ENCODE measurements at places on chromosomes 6 and 20. TPM values are rescaled to one million over a fixed set of nuclear protein-coding genes. Genes with fewer than 3 reads are reported as not detected.

- DNase-seq: no peak
These were observed 91.1 kb upstream of the BTN3A2 start for GRCh38 chr6:26273673-26274588.

TRIM15 gene
- 0.12 TPM for total RNA-seq

ARMH2 gene
- not detected for total RNA-seq

DNA sequence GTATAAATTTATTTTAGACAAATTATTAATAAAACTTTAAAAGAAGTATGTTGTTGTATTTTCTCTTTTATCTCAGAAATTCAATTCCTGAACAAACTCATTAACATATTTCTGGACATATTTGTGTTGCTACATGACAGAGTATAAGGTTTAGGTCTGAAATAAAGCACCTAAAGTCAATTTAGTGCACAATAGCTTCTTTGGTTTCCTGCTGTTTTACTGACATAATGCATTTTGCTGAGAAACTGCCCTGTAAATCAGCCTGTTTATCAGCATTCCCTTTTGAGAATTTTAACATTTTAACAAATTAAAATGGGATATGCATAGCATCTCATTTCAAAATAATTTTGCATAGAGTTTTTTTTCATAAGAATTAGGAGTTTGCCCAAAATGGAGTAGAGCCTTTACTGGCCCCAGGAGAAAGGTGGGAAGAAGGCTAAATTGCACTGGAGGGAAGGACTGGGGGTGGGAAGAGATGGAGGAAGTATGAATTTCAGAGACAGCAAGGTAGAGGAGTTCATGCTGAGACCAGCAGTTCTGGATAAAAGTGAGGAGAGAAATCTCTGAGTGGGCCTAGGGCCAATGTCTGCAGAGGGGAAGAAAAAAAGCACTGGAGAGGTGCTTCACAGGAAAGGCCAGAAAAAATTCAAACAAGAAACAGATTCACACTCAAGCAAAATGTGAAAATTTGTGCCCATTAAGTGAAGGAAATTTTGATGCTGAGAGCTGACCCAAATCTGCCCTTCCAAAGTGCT, 324.2 kb upstream of the HSF2 start:
- DNase-seq: no peak

DNA sequence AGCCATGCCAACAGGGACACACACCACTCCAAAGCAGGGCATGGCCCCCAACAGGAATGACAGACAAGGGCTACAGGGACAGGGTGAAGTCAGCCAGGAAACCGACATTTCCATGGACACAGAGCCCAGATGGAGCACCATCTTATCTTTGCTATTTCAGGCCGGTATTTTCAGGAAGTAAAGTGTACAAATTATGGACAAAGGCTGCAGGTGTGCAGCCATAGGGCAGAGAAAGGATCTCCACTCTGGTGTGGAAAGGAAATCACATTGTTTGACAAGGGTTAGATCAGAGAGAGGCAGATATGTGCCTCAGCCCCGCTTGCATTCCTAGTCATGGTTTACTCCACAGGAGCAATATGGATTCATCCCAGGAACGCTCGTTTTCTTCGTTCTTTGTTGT, 81.7 kb upstream of the SLC22A23 start:
- DNase-seq: no peak

DNA sequence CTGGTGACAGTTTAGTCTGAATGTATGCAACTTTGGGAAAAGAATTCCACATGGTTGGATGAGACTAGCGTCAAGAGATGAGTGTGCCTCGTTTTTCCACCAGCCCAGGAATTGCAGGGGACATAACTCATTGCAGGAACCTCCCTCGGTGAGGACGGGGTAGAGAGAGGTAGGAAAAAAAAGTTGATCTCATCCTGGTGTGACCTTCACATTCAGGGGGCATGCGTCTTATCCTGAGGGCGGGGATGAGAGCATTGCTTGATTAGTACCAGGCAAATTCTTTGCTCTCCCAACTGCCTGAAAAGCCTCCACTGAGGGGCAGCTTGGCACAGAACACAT, 11.8 kb downstream of the TLDC2 start:
- DNase-seq: no peak

GRCh38 chr6:169212436-169212835, 41.2 kb downstream of the THBS2 start:
- DNase-seq: no peak

DNA sequence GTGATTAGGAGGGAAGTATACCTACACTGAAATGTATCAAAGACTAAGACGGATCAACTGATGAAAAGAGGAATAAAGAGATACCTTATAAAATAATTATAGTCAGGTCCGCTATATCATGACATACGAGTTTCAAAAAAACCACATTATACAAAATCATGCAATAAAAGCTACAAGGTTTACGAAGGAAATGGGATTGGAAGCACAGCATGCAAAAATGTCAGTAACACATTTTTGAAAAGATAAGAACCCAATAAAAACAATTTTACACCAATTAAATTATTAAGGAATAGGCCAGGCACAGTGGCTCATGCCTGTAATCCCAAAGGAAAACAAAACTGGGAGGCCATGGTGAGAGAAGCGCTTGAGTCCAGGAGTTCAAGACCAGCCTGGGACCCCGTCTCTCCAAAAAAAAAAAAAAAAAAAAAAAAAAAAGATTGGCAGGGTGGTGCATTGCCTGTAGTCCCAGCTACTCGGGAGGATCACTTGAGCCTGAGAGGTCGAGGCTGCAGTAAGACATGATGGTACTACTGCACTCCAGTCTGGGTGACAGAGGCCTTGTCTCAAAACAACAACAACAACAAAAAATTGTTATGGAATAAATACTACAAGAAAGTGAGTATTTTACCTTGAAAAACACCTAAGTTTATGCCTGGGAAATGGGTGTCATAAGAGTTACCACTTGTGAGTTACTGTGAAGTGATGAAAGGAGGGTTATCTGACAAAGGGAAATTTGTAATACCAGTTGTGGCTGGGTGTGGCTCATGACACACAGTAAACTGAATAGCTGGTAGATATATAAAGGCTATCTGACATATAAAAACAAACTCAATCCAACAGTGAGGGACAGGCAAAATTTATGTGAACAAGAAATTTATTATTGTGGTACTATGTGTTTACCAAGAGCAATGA, 45.2 kb downstream of the RANBP9 start:
- DNase-seq: no peak

- no peak for DNase-seq
These were observed 54.7 kb downstream of the NDUFAF5 start for GRCh38 chr20:13839421-13840092.

DNA sequence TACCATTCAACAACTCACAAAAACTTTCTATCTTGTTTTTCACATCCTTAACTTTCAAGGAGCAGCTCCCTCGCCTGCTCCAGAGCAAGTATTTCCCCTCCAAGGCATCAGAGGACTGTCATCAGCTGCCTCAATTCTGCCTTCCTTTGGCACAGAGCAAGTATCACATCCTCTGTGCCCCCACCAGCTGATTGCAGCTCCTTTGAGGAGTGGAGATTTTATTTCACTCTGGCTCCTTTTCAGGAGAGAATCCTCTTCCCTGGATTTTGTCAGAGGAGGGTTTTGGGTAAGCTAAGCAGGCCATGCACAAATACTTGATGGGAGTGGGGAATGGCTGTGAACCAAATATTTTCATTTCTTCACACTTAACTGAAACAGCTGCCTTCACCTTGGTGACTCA, 610.5 kb upstream of the FLRT3 start:
- no peak for DNase-seq

SASH1 gene
- total RNA-seq: 11.7 TPM

ERVFRD-1 gene
- not detected for total RNA-seq

DNA sequence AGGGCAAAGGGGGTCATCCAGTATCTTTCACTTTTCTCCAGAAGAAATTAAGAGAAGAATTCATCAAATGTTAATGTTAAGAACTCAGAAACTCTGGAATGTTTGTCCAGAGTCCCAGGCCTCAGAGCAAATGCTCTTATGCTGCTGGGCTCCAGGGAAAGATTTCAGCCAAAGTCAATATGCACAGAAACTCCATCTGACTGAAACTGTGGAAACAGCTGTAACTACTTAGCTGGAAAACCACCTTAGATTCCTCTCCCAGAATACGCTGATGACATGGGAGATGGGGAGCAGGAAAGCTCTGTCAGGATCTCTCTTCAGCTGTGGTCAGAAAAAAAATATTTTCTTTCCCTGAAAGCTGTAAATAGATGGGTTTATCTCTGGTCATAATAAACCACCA, 559.6 kb downstream of the RFPL4B start:
- no peak for DNase-seq

DNA sequence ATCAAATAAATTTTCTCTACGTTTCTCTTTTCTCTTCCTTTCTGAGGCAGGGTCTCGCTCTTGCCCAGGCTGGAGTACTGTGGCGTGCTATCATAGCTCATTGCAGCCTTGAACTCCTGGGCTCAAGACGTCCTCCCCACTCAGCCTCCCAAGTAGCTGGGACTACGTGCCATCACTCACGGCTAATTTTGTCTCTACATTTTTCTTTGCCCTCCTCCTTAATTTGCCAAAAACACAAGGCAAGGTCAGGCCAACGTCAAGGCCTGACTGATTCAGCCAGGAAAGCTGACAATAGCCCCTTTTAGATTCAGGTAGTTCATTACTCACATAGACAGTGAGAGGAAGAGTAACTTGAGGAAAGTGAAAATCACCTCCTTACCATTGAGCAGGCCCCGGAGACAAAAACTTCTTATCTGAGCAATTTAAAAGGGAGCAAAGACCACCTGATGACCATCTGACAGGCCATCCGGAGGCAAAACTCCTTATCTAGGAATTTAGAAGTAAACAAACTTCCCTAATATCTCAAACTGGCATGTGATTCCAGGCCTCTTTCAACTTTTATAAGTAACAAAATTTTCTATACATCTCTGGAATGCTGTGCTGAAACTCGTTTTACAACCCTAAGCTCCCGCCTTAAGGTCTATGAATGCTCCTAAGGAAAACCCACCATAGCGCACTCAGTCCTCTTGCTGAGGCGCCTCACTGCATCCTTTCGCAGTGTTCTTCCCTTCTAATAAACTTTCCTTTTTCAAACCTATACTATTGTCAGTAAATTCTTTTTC, 42.1 kb upstream of the SRPK1 start:
- DNase-seq: no peak

DNA sequence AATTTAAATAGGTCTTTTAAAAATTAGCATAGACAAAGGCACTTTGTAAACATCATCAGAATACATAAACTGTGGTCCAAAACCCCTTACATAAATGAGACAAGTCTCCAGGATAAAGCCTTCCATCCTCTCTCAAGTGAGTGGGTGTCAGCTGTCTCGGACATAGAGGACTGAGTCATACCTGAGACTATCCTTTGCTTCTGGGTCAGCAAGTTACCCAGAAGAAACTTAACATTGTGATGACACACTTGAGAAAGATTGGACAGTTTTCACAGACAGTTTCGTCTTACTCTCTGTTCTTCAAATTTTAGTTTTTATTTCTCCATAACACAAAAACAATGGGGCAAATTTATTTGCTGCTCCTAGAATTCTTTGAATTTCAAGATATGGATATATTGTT, 838.0 kb downstream of the DHX35 start:
- no peak for DNase-seq

DNA sequence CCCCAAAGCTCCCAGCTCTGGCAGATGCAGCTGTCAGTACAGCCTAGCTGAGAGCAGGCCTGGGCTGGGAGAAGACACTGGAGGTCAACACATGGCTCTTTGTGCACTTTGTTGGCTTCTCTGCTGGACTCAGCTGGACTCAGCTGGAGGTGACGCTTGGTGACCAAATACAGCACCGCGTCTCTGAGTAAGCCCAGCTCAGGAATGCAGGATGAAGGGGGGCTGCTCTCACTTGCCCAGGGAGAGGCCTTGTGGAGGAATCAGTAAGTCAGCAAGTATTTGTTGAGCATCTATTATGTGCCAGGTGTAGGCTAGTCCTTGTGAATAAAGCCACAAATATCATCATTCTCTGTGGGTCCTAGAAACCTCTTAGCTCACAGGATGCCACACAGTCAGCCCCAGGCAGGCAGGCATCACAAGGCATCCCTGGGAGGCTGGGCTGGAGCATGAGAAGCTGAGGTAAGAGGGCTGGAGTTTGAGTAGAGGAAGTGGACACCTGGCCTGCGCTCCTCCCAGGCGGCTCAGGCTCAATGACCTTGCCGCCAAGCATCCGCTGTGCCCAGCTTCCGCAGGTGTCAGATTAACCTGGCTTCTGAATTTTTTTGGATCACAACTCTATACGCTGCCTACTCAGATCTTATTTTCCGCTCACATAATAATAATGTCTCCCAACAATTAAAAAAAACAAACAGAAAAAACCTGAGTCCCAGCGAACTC, 95.4 kb downstream of the TMEM170B start:
- no peak for DNase-seq

DNA sequence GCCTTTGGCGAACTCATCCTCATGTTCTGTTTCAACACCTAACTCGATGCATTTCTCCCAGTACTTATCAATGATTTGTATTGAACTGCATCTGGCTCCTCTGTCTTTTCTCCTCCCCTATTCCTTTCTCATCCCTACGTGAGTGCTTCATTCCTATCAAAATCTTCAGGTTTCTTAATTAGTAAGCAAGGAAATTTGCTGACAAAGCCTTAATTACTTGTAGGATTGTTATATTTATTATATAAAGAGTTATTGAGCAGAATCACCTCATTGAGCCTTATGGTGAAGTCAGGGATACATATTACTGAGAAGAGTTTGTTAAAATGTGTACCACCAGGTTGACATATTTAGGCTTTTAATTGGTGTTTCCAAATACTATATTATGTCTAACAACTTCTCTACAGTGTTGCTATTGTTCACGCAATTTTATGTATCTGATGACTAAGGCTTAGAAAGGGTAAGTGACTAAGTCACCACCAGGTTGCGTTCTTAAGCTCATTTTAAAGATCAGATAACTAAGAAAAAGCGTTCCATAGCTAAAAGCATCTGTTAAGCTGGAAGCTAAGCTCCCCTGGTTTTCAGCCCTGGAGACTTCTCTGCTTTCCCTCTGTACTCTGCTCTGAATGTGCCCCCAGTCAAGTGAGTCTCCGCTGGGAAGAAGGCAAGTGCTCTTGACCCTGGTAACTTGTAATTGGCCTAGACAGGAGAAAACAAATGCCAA, 18.9 kb downstream of the SCGN start:
- no peak for DNase-seq

DNA sequence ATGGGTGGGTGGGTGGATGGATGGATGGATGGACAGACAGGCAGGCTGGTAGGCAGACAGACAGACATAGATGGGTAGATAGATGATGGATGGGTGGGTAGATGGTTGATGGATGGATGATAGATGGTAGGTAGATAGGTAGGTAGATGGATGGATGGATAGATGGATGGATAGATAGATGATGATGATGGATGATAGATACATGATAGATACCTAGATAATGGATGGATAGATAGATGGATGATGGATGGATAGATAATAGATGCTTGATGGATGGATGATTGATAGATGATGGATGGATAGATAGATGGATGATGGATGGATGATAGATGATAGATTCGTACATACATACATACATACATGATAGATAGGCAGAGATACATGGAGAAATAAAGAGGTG, 368.1 kb downstream of the CDH4 start:
- DNase-seq: no peak
